ENCODE measurements at places on chromosomes 1 and 21.

GRCh38 chr1:91608876-91609275 lies 108.2 kb downstream of the CDC7 start:
- DNase-seq, result no peak

DNA sequence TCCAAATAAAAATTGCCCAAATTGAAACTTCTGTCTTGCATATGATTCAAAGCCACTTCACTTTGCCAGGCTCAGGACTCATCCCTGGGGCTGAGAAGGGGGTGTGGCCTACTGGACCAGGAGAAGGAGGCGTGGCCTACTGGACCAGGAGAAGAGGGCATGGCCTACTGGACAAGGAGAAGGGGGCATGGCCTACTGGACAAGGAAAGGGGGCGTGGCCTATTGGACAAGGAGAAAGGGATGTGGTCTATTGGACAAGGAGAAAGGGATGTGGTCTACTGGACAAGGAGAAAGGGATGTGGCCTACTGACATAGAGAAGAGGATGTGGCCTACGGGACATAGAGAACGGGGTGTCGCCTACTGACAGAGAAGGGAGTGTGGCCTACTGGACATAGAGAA lies 405.3 kb downstream of the RRAGC start:
- no peak for DNase-seq

- no peak for DNase-seq
Observed at GRCh38 chr1:150973258-150973835, 1.3 kb downstream of the CERS2 start.

GRCh38 chr1:155931332-155932038 lies 2.7 kb downstream of the KHDC4 start:
- DNase-seq, result no peak

DNA sequence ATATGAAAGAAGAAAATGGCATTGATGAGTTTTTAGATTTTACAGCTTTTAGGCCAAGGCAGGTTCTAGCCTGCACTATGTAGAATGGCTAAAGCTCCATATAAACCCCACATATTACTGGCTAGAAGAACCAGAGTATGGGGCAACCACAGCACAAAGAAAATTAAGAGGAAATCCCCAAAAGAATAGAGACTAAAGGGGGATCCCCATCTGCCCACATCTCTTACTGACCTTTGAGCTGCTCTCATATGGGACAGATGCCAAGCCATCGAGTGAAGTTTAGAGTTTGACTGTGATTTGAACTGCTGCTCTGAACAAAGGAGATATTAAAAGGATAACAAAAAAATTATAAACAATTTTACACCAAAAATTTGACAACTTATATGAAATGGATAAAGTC lies 102.2 kb upstream of the HAO2 start:
- no peak for DNase-seq

- no peak for DNase-seq
Observed at GRCh38 chr1:240732390-240732789, 120.4 kb upstream of the GREM2 start.

- no peak for DNase-seq
Observed at GRCh38 chr1:110914676-110915075, 41.7 kb downstream of the CD53 start.

GRCh38 chr1:72186733-72187307 lies 95.5 kb downstream of the NEGR1 start:
- DNase-seq, result no peak

- no peak for DNase-seq
Observed at GRCh38 chr1:16351456-16351993, 755 bp downstream of the FBXO42 start.

DNA sequence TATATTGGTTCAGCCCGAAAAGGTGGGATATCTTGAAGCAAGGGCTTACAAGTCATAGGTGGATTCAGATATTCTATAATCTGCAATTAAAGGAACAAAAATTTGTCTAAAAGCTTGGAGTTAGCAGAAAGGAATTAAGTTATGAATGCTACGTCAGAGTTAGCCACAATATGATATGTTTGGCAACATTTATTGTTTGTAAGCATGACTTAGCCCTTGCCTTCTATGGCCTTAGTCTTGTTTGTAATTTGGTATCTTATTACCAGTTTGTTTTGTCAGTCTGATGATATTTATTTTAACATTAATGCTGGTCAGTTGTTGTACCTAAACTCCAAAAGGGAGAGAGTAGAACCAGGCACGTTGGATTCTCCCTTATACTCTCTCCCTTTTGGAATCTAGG lies 43.1 kb upstream of the SUCO start:
- DNase-seq, result no peak

DNA sequence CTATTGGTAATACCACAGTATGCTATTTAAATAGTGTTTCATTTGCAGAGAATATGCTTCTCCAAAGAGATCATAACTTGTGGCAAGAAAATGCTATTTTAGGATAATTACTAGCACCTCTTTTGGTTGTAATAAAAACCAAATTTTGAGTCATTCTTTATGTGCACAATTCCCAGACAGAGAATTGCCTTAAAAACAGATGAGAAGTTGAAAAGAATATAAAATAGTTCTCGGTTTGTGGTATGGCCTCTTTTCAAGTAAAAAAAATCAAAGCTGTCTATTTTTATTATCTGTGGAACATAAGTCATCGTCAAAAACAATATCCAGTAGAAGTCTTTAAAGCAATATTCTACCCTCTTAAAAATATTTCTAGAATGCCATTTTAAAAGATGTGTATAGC lies 185.9 kb downstream of the GREM2 start:
- no peak for DNase-seq

DNA sequence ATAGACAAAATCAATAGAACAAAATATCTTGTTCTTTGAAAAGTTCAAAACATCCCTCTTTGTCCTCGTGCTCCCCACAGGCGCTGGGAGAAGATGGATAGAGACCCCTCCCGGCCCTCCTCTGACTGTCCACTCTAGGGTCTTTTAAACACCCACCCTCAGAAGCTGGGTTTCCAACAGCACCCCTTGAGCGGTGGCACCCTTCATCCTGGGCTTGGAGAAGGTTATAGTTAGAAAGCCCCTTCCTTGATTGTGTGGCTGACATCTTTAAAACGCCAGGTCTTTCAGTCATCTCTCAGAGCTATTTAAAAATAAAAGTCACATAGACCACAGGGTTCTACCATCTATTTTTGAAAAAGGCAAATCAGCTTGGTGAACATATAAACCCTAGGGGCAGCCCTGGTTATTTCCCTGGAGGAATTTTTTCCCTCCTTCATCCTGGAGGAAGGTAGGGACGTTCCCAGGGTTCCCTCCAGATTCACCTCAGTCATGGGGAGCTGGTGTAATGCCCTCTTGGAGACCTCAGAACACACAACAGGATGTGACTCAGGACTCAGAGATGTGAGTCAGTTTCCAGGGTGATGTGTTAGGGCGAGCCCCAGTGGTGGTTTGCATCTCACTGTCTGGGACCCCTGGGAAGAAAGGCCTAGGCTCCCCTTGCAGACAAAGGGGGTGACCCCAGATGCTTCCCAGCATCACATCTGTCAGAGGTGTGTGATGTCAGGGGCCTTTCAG lies 138.5 kb downstream of the CLIC6 start:
- DNase-seq, result peak; percentile 28
